SK-N-SH (cell line): ENCODE measurements at places on chromosomes 4 and X.
A peak's percentile ranks its signal among the peaks of the same experiment; 100 is the strongest.

- DNase-seq = no peak
Observed at GRCh38 chrX:46279925-46280313, 265.3 kb downstream of the ZNF674 start.

DNA sequence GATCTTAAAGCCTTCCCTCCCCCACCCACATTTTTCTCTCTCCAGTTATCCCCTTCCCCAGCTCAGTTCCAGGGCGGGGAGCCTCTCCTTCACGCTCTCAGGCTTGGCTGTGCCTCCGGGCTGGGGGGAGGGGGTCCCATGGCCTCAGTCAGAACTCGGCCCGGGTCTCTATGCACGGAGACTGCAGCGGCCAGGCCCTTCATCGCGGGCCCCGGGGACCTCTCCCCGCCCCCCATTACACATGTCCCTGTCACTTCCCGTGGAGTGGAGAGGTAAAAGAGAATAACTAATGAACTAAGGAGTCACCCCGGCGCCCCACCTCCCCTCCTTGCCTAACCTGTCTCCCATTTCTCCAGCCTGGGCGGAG, 838 bp upstream of the PRICKLE3 start:
- DNase-seq = no peak

DNA sequence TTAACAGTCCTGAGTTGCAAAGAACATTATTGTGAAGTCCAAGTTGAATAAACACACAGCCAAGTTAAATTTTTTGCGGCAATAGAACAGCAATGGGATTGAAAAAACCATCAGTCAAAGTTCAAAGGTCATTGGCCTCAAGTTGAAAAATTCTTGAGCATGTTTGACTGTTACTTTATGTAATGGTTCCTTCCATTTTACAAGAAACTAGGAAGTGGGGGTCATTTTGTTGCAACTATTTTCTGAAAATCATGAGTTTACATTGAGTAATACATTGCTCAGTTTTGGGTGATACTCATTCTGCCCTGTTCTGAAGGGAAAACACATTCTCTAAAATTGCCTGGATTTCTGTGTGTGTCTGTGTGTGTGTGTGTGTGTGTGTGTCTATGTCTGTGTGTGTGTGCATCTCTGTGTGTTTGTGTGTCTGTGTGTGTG, 5.2 kb upstream of the IRF2 start:
- DNase-seq = no peak

DNA sequence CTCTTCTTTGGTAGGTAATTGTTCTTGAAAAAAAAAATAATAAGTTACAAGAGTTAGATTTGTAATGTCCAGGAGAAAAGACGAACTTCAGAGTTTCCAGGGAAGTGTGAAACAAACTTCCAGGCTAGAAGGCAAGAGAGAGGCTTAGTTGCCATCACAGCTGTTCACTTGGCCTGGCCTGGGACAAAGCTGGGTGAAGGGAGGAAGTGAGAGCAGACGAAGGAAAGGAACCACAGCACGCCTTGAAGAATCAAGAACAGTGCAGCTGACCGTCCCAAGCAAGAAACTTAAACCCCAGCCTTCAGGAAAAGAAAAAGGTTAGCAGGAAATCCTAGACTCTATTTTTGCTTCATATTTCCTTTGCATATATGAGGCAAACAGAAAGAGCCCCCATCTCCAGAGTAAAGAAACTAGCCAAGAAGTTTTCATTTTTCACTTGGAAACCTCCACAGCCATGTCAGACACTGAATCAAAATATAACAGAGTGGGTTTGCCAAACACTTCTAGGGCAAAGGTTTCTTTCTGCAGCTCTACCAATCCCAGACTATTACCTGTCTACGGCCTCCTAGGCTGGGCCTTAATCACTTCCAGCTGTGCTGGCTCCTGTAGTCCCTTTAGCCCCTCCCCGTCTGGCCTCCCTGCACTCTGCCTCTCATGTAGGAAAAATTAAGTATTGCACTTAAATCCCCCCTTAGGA, 209.6 kb downstream of the SPATA18 start:
- peak; percentile 33 for DNase-seq

- no peak for DNase-seq
Observed at GRCh38 chr4:111466811-111467604, 678.2 kb upstream of the FAM241A start.

DNA sequence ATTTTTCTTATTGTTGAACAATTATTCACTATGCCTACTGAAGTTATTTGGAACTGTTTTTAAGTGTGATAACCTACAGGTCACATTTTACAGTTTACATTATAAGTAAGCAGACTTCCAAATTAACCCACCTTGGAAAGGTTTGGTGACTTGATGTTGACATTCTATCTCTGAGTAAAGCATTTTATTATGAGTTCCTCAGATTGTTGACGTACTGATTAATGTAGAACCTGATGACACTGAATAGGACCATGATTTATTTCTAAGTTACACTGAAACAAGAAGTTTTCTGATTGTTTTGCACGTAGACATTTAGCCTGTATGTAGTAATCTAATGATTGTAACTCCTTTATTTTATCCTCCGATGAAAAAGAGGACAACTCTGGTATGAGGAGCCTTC, 17.0 kb upstream of the CXCL3 start:
- no peak for DNase-seq

DNA sequence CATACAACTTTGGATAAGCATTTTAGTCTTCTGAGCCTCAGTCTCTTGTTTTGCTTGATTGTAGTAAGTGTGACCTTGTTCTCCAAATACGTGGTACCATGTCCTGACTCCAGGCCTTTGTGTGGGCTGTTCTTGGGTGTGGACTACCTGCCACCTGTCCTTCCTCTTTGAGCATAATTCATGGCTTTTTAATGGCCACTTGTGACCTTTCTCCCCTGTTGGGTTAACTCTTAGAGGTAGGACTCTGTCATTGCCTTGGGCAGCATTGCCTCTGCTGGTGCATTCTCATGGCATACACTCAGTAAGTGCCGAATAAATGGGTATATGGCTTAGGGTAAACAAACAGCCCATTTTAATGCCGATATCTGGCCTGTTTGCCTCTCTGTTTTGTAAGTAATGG, 3.0 kb downstream of the NSD2 start:
- no peak for DNase-seq

DNA sequence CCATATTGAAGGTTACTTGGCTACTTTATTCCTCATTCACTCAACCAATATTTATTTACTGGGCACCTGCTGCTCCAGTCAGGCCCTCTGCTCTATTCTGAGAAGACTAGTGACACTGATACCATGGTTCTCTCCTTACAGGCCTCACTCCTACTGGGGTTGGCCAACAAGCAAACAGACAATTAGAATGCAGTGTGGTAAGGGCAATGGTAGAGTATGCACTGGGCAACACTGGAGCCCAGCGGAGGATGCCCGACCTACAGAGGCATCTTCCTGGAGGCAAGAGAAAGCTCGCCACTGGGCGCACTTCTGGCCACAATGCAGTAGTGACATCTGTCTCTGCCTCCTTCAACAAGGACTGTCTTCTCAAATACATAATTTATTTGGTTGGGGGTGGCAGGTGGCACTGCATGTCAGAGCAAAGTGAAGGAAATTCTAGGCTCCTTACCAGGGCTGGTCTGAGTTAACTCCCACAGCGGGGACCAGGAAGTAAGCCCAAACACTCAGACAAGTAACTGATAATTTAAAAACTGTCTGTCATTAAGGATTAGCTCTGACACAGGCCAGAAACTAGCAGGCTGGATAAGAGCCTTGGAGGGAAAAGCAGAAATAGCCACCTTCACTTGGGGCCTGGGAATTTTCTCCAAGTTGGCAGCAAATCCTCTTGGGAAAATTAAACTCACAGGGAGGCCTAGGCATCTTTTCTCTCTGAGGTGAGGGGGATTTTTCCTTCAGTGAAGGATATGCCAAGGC, 150.7 kb upstream of the EOLA2 start:
- no peak for DNase-seq

GRCh38 chr4:104976262-104976661, 170.4 kb upstream of the TET2 start:
- DNase-seq = no peak

- no peak for DNase-seq
Observed at GRCh38 chr4:33184657-33185290, 2464.6 kb downstream of the PCDH7 start.

- no peak for DNase-seq
Observed at GRCh38 chrX:10989386-10989785, 121.7 kb upstream of the HCCS start.

- no peak for DNase-seq
Observed at GRCh38 chr4:96183611-96184010, 343.7 kb downstream of the PDHA2 start.

- no peak for DNase-seq
Observed at GRCh38 chrX:20980426-20980825, 393.8 kb upstream of the CNKSR2 start.

DNA sequence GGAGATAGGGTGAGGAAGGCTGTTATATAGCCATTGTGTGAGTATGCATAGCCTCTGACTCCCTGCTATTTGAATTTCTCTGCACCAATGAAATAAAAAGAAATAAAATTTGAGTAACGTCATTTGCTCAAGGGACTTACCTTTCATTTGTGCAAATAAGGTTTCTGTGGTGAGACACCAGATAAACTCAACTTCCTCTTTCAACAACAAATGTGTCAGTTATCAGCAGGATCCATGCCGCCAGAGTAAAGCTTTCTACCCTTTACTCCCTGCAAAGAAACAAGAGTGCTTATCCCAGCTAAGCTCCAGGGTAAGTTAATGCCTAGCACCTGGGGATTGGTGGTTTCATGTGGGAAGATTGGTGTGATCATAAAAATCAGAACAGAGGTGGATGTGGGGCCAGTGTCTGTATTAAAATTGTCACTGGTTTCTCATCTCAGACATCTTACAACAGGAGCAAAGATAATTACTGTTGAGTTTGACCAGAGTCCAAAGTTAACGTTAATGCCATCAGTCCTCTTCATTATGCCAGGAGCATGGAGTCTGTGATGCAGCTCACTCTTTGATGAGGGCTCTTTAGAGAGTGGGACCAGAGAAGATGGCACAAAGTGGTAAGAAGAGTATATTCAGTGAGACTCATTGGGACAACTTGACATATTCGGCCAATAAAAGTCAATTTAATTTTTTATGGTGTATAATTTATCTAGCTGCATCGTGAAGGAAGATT, at the start of gene P2RY10:
Gene P2RY10, plus strand, starts transcription at position 206 of the 727 bp plus-strand sequence. CDS start 15,130 bp downstream, outside the sequence.
- no peak for DNase-seq

- no peak for DNase-seq
Observed at GRCh38 chr4:156983366-156983765, 11.8 kb upstream of the PDGFC start.

GRCh38 chr4:48603366-48604003, 113.4 kb downstream of the ZAR1 start:
- DNase-seq = no peak

GRCh38 chr4:81754169-81754568, 282.5 kb upstream of the RASGEF1B start:
- no peak for DNase-seq

- DNase-seq = no peak
Observed at GRCh38 chr4:168496834-168497233, at the start of gene PALLD. Gene PALLD, plus strand, starts transcription at chr4:168497052.

- no peak for DNase-seq
Observed at GRCh38 chr4:161680146-161680545, 483.7 kb downstream of the FSTL5 start.

DNA sequence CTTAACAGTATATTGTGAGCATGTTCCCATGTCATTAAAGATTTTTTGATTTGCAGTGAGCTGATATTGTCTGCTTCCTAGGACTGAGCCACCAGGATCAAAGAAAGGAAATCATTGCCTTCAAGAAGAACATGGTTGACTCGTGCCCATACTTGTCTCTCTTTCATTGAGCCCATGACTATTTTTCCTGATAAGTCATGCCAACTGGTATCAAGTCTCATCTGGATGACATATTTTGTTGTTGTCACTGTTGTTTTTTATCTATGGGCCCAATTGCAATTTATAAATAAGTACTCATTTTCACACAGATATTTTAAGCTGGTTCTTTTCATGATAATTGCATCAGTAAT, 10.2 kb upstream of the RHOH start:
- no peak for DNase-seq

DNA sequence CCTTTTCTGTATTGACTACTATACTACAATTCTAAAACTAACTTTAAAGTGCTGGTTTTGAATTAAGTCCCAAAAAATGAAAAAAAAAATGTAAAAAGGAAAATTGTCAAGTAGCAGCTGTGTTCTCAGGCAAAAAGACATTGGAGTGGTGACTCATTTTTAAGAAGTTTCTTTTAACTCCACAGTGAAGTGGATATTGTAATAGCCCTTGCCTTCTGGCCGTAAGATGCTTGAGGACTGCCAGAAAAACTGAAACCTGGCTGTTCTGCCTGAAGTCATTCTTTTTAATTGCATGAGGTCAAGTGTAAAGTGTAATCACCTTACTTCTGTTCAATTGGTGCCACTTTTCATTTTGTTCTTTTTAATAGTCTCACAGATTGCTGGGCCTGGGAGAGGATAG, 28.9 kb downstream of the SPANXD start:
- no peak for DNase-seq

GRCh38 chr4:102163404-102164140, 181.7 kb downstream of the SLC39A8 start:
- no peak for DNase-seq

DNA sequence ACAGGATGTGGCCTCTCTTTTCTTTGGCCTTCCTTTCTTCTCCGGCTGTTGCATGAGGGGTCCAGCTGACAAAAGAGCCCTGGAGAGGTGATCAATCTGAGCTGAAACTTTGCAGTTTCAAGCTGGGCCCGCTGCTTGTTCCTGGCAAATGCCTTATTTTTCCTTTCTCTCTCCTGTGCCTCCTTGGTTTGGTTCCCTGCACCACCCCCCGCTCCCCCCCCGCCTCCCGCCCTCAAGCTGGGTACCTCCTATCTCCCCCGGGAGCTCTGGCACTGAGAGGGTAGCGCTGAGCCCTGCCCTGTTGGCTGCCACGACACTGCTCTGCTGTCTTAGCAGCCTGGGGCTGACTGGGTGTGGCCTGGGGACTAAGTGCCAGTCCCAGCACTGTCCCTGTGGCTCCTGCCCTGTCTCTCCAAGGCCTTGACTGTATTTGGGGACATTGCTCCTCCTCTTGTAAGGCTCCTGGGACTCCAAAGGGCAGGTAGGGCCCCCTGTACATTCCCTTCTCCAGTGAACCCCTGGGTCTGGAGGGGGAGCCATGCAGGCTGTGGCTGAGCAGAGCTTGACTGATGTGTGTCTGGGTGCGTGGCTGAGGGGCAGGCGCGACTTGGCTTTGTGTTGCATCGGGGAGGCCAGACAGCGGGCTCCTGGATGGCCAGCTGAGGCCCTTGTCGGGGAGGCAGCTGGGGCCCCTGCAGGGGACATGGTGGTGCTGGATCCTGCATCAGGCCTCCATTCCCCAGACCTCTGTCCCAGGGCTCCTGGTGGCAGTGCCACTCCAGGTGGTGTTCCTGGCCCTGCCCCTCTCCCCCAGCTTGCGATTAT, 1.1 kb downstream of the PLXNA3 start:
- peak; percentile 70 for DNase-seq

GRCh38 chr4:161457906-161458305, 705.9 kb downstream of the FSTL5 start:
- no peak for DNase-seq

- no peak for DNase-seq
Observed at GRCh38 chr4:102352781-102353180, 7.5 kb upstream of the SLC39A8 start.

GRCh38 chrX:110401135-110401534, 42.5 kb downstream of the RTL9 start:
- no peak for DNase-seq

GRCh38 chr4:122045533-122045932, 93.7 kb upstream of the TRPC3 start:
- DNase-seq = peak; percentile 3

GRCh38 chr4:155491336-155492120, 114.8 kb upstream of the MAP9 start:
- no peak for DNase-seq
